ENCODE measurements at places on chromosomes 4 and X.

DNA sequence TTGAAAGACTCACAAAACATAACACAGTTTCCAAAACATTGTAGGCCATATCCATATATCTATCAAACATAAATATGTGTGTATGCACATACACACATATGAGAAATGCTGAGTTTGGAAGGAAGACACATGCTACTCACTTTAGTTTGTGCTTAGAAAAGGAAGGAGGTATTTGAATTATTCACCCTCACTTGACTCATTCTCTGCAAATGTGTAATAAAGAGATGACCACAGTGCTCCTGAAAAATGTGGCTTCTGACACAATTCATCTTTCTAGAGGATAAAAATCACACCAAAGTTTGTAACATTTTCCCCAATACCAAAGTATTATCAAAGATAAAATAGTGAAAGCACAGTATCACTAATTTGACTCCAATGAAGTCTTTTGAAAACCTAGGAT lies 950.1 kb downstream of the FAT4 start:
- no peak for DNase-seq

GRCh38 chr4:153822316-153822715 lies 33.4 kb upstream of the SFRP2 start:
- no peak for DNase-seq

DNA sequence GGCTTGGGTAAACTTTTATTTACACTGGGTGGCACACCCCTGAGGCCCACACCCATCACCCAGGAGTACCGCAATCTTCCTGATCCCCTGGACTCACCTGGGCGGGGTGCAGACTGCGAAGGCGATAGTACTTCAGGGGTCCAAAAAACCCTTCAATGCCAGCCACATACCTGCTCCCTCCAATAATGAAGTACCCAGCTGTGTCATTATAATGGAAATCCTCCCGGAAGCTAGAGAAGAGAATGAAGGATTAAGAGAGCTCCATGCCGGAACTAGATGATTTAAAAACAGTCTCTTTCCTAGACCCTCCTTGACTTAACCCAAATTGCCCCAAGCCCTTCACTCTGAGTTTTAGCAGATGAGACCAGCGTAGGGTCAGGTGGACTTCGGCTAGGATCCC lies 40.9 kb downstream of the SEL1L3 start:
- DNase-seq, result no peak

DNA sequence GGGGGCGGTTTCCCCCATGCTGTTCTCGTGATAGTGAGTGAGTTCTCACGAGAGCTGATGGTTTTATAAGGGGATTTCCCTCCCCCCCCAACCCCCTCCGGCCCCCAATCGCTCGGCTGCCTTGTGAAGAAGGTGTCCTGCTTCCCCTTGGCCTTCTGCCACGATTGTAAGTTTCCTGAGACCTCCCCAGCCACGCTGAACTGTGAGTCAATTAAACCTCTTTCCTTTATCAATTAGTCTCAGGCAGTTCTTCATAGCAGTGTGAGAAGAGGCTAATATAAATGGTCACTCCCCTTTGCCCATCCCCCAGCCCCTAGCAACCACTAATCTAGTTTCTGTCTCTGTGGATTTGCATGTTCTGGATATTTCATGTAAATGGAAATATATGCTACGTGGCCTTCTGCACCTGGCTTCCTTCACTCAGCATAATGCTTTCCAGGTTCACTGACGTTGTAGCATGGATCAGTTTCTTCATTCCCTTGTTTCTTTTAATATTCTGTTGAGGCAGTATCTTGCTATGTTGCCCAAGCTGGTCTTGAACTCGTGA lies 16.4 kb downstream of the GPR143 start:
- no peak for DNase-seq

DNA sequence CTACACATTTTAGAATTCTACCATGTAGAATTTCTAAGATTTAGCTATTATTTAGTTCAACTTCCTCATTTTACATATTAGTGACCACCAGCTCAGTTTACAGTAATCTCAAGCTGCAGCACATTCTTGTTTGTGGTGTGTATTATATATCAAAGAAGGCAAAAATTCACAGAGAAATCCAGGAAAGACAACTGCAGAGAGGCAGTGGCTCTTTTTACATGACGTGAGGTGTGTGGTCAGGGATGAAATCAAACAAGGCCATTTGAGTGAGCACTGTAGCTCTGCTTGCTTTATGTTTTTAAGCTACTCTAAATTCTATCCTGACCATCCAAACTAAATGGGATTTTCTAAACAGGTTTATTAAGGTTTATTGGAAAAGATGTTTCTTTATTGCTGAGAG lies 71.1 kb downstream of the COL25A1 start:
- DNase-seq, result no peak

DNA sequence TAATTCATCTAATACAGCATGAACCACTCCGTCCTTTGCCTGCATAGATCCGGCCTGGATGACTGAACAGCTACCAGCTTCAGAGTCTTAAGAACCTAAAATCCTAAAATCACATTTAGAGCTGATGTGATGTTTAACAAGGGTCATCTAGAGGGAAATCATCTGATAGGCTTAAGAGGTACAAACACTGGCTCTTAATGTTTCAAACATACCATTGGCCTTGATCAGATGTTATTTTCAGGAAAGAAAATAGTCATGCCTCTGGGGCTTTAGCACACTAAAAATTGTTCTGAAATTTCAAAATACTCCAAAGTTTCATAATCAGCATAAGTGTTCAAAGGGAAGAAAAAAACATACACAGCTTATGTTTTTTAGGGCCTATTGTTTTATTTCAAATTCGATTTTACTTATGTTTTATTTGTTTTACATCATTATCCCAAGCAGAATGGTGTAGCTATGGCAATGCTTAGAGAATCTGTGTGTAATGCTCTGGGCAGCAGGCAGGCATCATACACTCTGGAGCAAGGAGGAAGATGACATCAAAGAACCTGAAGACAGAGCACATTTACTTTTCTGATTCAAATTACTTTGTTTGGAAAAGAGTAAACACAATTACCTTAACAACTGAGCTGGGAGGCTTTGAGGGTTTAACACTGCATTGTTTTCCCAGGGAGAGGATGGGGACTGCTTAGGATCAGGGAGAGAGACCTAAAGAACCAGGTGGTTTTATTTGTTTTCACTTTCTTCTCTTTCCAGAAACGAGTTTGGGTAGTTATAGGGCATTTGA lies 25.3 kb upstream of the LEF1 start:
- DNase-seq, result no peak

DNA sequence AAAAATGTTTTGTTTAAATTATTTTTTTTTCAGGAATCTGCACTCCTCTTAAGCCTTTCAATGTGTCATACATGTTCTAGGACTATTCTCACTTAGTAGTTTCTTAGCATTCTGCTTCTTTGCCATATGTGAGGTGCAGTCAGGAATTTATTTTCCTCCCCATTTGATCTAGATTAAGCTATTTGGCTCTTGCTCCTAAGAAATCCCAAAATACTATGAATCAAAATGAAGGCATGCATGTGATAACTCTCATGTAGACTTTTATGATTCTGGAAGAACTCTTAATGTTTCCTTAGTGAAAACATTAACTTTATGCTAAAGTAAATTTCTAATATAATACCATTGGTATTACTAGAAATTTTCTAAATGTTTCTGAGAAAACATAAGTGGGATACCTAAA lies 664.5 kb downstream of the RAPGEF2 start:
- no peak for DNase-seq

DNA sequence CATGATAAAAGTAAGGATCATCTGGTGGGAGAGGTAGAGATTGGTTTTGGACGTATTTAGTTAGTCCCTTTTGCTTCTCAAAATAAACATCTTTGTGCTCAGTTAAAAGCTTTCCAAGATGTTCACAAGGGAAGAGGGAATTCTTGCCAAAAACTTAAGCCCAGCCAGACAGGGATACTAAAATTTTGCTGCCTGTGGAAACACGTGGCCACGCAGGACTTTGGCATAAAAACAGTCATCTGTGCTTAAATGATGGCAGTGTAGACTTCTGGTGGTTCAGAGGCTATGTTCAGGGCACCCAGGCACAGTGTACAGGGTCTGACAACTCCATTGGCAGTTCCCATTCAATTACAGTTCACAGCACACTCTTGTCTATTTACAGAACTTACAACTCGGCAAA lies 93.2 kb upstream of the JADE1 start:
- no peak for DNase-seq

Measured in activated CD4-positive, alpha-beta memory T cell treated with anti-CD3 and anti-CD28 coated beads for 36 hours (primary cell).